Endothelial cell of umbilical vein (primary cell): ENCODE measurements at places on chromosomes 3 and 15. TPM values are rescaled to one million over a fixed set of nuclear protein-coding genes. Genes with fewer than 3 reads are reported as not detected.

DNA sequence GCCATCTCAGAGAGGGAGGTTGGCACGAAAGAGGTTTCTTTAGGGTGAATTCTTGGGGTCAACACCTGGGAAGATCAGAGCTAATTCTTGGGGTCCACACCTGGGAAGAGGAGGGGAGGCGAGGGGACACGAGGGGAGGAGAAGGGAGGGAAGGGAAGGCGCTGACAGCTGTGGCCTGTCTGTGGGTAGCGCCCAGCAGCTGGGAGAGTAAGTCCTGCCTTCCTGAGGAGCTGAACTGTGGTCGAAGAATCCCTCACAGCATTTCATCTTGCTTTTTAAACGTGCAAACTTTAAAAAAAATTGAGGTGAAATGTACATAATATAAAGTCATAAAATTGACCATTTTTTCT is 63.2 kb upstream of the CGNL1 start:
- no peak for DNase-seq

The IL17RD gene
- polyA plus RNA-seq = 0.29 and 0.36 TPM in 2 replicates

- DNase-seq = no peak
These were observed 318.0 kb upstream of the LMCD1 start for GRCh38 chr3:8183627-8184026.

GRCh38 chr15:64950888-64951287 is 38.8 kb downstream of the SPG21 start:
- no peak for DNase-seq

GRCh38 chr3:11351451-11351850 is 79.3 kb downstream of the ATG7 start:
- no peak for DNase-seq
